Nephron progenitor cell (in vitro differentiated cells): ENCODE measurements at places on chromosomes 5 and 9.

DNA sequence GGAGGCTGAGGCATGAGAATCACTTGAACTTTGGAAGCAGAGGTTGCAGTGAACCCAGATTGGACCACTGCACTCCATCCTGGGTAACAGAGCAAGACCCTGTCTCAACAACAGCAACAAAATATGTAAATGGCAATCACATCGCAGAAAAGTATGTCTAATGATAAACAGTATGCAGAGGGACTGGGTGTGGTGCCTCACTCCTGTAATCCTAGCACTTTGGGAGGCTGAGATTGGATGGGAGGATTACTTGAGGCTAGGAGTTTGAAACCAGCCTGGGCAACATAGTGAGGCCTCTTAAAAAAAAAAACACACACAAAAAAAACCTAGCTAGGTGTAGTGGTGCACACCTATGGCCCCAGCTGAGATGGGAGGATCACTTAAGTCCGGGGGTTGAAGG, 40.3 kb downstream of the HSDL2 start:
- no peak for DNase-seq

DNA sequence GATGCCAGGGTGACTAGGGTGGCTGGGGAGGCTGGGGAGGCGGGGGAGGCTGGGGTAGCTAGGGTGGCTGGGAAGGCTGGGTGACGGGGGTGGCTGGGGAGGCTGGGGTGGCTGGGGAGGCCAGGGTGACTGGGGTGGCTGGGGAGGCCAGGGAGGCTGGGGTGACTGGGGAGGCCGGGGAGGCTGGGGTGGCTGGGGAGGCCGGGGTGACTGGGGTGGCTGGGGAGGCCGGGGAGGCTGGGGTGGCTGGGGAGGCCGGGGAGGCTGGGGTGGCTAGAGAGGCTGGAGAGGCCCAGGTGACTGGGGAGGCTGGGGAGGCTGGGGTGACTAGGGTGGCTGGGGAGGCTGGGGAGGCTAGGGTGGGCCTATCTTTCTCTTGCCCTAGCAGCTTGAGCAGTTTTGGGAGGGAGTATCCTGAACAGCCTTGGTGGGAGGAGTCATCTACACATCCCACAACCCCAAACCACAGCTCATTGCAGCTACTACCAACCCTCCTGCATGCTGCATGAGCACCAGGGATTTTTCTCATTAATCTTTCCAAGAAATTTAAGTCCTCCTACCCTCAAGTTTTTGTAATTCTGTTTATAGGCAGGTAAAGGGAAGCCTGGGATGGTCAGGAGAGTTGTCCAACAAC, 203.2 kb upstream of the IRX1 start:
- DNase-seq: no peak

- no peak for DNase-seq
Observed at GRCh38 chr5:157874861-157875260, 15.9 kb upstream of the CLINT1 start.

GRCh38 chr9:17825265-17825659, 246.4 kb downstream of the SH3GL2 start:
- DNase-seq: no peak

GRCh38 chr9:128026773-128027541, 40.2 kb downstream of the NAIF1 start:
- DNase-seq: peak; percentile 13

- DNase-seq: no peak
Observed at GRCh38 chr5:83956386-83956785, 235.7 kb upstream of the HAPLN1 start.

DNA sequence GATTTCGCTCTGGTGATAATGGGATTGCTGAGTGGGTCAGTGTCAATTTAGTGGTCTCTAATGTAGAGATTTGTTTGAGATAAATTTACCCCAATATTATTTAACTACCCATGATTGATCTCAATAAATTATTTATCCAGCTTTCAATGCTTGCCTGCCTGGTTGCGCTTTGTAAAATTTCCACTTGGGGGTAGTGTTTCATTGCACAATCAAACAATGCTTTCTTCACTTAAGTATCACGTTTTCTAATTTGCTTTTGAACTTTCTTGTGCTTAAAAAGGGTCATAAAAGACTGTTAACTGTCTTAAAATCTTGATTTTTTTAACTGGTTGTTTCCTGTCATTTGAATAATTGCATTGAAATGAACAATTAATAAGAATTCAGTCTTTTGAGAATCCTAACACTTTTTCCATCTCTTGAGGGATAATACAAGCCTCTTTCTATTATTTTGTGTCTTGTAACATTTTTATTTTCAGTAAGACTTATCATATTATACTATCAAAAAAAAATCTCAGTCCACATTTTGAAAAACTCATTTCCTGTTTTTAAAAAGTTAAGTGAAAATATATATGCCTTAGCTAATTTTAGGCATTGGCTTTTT, 18.7 kb downstream of the HSD17B4 start:
- peak; percentile 4 for DNase-seq

DNA sequence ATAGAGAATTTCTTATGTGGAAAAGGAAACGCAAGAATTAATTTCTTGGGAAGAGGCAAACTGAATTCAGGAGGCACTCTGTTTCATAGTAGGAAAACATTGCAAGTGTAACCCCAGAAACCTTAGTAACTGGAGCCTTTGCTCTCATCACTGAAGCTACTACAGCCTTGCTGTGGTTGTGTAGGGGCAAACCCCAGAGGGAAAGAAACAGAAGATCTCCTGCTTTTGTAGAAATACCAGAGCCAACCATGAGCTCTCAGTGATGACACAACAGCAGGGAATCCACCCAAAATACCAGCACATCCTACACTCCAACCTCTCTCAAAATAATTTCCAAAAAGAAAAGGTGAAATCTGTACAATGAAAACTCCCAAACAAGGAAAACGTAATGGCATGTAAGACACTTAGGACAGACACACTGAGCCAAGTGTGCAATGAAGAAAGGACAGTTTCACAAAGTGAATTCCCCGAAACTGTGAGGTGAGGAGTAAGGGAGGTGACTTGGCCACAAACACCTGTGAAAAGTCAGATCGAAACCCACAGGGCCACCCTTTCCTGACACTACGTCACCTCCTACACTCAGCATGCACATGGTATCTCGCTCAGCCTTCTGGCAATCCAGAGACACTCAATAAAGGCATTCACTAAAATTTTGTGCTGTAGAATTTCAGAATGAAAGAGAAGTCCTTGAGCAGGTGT, 8.5 kb upstream of the ACSL6 start:
- DNase-seq: no peak

GRCh38 chr5:98510143-98510985, 263.1 kb upstream of the RGMB start:
- peak; percentile 4 for DNase-seq

GRCh38 chr9:93183663-93184431, at the start of gene WNK2:
WNK2 (plus strand) TSS chr9:93184139; CDS start chr9:93184930, 791 bp downstream.
- peak; percentile 62 for DNase-seq

GRCh38 chr9:84403288-84403687, 62.7 kb upstream of the SLC28A3 start:
- no peak for DNase-seq

DNA sequence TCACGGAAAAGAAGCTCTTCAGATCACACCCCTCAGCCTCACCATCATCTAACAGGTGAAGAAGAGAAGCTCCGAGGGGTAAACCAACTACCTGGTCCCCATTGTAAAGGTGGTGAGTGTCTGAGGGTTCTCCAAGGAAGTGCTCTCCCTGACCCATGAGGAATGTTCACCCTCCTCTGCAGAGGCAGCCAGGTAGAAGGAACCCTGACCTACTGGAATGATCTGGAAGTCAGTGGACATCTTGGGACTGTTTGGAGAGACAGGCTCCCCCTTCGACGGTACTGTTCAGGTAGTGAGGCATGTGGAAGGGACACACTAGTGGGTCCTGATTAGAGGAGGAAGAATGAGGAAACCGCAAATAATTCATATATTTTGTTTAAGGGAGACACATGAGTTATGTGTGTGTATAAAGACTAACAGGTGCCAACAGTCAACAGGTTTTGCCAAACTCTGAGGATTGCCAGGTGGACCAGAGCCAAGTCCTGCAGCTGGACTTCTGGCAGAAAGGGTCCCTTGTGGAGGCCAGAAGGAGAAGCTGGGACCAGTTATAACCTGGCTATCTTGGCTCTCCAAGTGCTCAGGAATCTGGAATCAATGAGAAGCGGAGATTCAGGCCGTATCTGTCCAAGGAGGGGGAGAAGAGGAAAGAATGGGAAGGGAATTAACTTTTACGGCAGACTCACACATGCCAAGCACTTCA, 3.0 kb upstream of the ZBTB34 start:
- no peak for DNase-seq

DNA sequence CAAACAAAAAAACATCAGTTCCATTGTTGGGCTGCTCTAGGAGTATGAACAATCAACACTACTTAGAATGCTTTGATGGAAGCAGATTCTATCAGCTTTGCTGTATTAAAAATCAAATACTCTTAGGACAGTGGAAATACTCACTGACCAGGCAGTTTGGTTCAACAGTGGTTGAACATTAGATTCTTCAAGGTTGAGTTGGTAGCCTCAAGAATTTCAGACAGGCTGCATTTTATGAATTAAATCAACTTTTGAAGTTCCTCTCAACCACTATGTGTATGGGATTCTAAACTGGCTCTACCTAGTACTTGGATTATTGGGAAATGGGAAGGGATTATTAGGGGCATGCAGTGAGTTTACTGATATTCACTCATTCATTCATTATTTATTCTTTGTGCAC, 35.0 kb downstream of the ACTBL2 start:
- DNase-seq: no peak

DNA sequence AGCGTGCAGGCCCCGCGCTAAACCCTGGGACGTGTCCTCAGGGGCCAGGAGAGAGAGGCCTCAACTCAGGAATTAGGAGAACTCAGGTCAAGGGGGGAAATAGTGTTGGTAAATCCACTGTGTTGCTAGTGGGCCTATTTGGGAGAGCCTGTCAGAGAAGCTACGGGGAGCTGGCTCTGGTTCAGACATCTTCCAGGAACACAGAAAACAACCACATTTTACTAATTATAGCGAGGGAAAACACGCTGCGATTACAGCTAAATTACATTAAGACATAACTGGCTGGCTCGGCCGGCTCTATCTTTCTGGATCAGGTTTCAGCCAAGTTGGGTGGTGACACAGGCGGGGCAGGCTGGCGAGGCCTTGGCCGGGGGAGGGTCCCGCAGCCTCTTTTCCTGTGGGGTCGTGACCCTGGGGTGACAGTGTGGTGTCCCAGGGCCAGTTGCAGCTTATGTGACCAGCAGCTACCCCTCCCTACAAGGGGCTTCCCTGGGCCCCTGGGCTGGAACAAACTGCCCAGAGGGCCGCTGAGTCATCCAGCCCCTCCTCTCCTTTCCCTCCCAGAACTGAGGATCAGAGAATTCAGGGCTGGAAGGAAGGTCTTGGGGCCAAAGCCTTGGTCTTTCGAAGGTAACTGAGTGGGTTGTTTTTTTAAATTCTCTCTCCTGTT, 75.1 kb downstream of the FGF18 start:
- peak; percentile 78 for DNase-seq
